ENCODE measurements at places on chromosomes 6 and 20.

DNA sequence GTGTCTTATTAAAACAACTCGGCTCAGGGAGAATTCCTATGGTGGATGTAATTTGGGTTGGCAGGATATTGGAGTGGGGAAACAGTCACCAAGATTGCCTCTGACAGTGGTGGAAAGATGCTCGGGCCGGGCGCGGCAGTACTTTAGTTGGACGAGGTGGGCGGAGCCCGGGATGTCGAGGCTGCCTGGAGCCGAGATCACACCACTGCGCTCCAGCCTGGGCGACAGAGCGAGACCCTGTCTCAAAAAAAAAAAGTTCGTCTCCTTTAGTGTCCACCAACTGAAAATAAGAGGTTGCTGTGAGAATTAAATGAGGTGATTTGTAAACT is 621 bp downstream of the NOL7 start:
- DNase-seq, result peak; percentile 42

DNA sequence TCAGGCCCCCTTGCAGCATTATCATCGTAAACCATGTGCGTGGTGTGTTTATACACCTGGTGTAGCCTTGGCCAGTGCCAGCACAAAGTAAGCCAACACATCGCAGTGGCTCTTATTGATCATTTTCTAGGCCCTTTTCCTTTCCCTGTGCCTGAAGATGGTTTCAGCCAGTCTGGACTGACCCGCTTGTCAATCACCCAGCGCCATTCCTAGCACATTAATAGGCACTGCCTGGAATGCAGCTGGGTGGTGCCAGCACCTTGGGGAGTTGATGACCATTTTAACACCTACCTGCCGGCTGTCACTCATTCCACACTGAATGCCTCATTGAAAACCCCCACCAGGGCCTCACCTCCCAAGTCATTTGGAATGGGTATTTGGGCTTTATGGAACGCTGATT is 4.9 kb upstream of the UQCC2 start:
- no peak for DNase-seq

GRCh38 chr6:26394289-26394688 is 7.8 kb upstream of the BTN3A1 start:
- DNase-seq, result no peak

- DNase-seq, result no peak
Observed at GRCh38 chr6:39003072-39003471, 45.5 kb upstream of the GLP1R start.

DNA sequence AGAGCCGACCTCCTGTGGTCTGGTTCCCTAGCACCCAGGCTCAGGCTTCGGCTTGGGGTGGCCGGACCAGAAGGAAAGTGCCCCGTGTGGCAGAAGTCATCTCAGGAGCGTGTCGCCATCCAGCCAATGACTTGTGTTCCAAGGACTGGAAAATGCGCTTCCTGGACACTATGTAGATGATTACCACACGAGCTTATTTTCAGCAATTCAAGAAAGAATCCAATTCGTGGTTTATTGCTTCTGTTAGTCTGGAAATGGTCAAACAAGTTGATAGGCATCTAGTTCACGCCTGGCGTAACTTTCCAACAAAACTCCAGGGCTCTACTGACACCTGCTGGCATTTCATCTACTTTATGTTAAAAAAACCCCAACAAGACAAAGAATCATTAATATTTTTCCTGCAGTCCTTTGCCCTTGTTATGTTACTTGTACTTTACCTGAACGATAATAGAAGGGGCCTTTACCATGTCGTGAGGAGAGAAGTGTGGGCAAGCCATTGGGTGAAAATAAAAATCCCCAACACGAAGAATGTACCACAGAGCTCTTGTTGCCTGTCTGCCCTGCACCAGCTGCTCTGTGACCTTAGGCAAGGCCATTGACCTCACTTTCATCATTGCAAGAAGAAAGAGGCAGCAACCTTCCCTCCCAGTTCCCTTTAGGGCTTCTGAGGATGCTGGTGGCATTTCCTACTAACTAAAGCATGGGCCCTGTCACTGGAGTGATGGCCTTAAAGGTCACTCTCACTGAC is 154.7 kb upstream of the LAMP5 start:
- peak; percentile 71 for DNase-seq

DNA sequence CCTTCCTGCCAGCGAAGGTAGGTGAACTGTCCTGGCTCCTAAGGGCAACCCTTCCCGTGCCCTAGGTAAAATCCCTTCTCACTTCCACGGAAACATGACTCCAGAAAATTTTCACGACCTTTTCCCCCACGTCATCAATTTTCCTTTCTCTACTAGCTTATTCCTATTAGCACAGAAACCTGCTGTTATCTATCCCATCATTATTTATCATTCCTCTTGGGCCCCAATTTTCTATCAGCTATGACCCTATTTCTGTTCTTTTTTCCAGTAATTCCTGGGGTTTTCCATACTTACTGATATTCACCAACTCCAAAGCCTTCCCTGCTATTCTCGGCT is 23.8 kb upstream of the GCM1 start:
- DNase-seq, result no peak

Data from inflammatory macrophage (primary cell).